Thyroid gland (tissue), 4 donors: ENCODE measurements at places on chromosomes 16 and 17. TPM values are rescaled to one million over a fixed set of nuclear protein-coding genes. Genes with fewer than 3 reads are reported as not detected.

Gene DOC2A
- total RNA-seq, result not detected

GRCh38 chr17:74146196-74146595 lies 57.3 kb upstream of the RPL38 start:
- no peaks in the 10 kb centered on the region for H3K27me3 ChIP-seq
- H3K36me3 ChIP-seq, result no peaks in the 10 kb centered on the region
- DNase-seq, result no peak
- H3K27ac ChIP-seq, result no peak overlapping the region
- no peak overlapping the region for H3K4me3 ChIP-seq

DNA sequence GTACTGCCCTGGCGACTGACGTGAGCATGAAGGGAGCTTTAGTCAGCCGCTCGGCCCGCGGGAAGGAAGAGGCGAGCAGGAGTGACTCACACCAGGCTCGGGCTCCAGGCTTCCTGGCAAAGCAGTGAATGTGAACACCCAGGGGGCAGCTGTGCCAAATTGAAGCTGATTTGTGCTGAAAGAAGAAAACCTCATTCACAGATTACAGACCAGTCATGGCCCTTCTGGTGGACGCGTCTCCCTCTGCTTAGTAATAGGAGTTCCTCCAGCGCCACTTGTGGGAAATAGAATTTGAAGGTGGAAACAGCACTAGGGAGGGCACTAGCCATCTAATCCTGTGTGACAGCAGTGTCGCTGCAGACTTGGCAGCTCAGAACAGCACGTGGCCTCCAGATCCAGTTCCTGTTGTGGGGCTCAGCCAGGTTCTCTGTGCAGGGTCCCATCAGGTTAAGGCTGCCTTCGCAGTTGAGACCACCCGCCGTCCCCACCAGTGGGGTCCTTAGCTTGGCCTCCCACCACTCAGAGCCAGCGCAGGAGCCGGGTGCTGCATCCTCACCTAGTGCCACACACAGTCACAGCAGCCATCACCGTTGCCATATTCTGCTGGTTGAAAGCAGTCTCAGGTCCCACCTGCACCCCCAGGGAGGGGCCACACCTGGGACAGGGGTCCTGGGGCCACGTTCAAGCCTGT lies 164.5 kb upstream of the CHMP6 start:
- H3K27ac ChIP-seq, result peak overlapping the region; percentile 43
- H3K4me1 ChIP-seq, result peaks cover 5% of the 10 kb centered on the region
- H3K36me3 ChIP-seq, result peaks cover 6% of the 10 kb centered on the region
- no peaks in the 10 kb centered on the region for H3K27me3 ChIP-seq
- peak; percentile 30 for DNase-seq

Gene SULT1A2
- total RNA-seq, result 17.7 TPM

- H3K27ac ChIP-seq, result no peak overlapping the region
- peaks cover 38% of the 10 kb centered on the region for H3K4me1 ChIP-seq
Observed at GRCh38 chr17:17030515-17031211, 11.6 kb upstream of the MPRIP start.

GRCh38 chr17:35804658-35805192 lies 4.6 kb upstream of the TAF15 start:
- peak overlapping the region; percentile 24 for H3K27ac ChIP-seq
- no peak overlapping the region for H3K4me3 ChIP-seq
- H3K36me3 ChIP-seq, result no peaks in the 10 kb centered on the region
- peaks cover 27% of the 10 kb centered on the region for H3K4me1 ChIP-seq

- H3K4me1 ChIP-seq, result no peaks in the 10 kb centered on the region
- no peak overlapping the region for H3K4me3 ChIP-seq
- H3K36me3 ChIP-seq, result no peaks in the 10 kb centered on the region
- H3K27ac ChIP-seq, result no peak overlapping the region
- no peaks in the 10 kb centered on the region for H3K27me3 ChIP-seq
Observed at GRCh38 chr17:14123619-14124278, 54.4 kb downstream of the COX10 start.

DNA sequence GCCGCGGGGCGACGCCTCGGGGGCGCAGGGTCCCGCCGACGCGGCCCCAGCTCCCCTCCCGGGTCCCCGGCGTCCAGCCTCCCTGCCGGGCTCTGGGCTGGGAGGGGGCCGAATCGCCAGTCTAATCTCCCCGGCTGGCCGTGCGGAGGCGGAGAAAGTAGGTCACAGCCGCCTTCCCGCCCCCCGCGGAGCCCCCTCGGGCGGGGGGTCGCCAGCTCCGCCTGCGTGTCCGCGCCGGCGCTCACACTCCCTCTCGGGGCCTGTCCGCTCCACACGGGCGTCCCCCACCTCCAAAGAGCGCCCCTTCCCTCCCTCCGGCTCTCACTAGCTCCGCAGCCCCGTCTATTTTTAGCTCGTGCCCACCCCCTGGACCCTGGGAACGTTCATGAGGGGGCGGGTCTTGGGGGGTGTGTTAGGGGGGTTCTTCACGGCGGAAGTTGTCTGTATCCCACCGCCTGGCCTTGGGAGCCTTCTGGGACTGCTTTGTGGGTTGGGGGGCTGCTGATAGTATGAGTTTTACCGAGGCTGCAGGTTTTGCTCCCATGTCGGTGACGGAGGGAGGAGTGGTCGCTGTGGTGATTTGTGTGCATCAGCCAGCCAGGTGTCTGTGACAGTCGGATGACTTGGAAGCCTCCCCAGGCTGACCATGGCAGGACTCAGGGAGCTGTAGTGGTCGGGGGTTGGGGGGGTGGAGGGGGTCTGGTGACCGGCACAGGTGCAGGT lies 1.1 kb downstream of the ATP1B2 start:
- DNase-seq, result peak; percentile 37
- no peaks in the 10 kb centered on the region for H3K36me3 ChIP-seq
- H3K4me1 ChIP-seq, result peaks cover 20% of the 10 kb centered on the region

- H3K27ac ChIP-seq, result peak overlapping the region; percentile 80
- H3K4me1 ChIP-seq, result peaks cover 24% of the 10 kb centered on the region
- DNase-seq, result peak; percentile 46
- H3K36me3 ChIP-seq, result no peaks in the 10 kb centered on the region
Observed at GRCh38 chr17:80034791-80035686, 633 bp downstream of the TBC1D16 start.

DNA sequence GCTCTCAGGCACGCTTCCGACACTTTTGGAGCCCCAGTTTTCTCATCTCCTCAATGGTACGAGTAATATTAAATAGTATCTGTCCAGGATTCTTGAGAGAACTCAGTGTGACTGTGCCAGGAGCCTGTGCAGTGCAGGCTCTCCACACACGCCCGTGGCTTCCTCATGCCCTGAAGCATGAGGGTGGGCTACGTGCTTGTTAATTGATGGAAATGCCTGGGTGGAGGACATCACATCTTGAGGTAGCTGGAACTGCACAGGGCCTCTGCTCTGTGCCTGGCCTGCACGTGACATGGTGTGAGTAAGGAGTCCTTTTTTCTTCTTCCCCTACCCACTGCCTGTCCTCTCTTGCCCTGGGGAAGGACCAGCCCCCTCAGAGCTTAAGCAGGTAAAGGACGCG lies 43.1 kb upstream of the LHX1 start:
- no peaks in the 10 kb centered on the region for H3K27me3 ChIP-seq
- peaks cover 9% of the 10 kb centered on the region for H3K4me1 ChIP-seq
- no peaks in the 10 kb centered on the region for H3K36me3 ChIP-seq
- no peak for DNase-seq
- H3K4me3 ChIP-seq, result no peak overlapping the region

Gene HCRT
- not detected for total RNA-seq

Gene CX3CL1
- total RNA-seq, result 3.3 TPM

DNA sequence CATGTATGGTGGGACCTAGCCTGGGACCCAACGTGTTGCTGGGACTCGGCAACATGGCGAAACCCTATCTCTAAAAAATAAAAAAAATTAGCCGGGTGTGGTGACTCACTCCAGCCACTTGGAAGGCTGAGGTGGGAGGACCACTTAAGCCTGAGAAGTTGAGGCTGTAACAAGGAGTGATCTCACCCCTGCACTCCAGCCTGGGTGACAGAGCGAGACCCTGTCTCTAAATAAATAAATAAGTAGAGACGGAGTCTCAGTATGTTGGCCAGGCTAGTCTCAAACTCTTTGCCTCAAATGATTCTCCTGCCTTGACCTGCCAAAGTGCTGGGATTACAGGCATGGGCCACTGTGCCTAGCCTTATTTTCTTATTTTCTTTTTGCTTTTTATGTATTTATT lies 10.1 kb upstream of the CNP start:
- H3K27me3 ChIP-seq, result no peaks in the 10 kb centered on the region
- H3K36me3 ChIP-seq, result no peaks in the 10 kb centered on the region
- H3K4me1 ChIP-seq, result peaks cover 5% of the 10 kb centered on the region
- no peak overlapping the region for H3K4me3 ChIP-seq
- no peak for DNase-seq

GRCh38 chr16:85286066-85286831 lies 174.0 kb upstream of the CIBAR2 start:
- H3K4me3 ChIP-seq, result no peak overlapping the region
- peaks cover 16% of the 10 kb centered on the region for H3K4me1 ChIP-seq
- no peaks in the 10 kb centered on the region for H3K27me3 ChIP-seq
- DNase-seq, result peak; percentile 91
- H3K36me3 ChIP-seq, result no peaks in the 10 kb centered on the region

DNA sequence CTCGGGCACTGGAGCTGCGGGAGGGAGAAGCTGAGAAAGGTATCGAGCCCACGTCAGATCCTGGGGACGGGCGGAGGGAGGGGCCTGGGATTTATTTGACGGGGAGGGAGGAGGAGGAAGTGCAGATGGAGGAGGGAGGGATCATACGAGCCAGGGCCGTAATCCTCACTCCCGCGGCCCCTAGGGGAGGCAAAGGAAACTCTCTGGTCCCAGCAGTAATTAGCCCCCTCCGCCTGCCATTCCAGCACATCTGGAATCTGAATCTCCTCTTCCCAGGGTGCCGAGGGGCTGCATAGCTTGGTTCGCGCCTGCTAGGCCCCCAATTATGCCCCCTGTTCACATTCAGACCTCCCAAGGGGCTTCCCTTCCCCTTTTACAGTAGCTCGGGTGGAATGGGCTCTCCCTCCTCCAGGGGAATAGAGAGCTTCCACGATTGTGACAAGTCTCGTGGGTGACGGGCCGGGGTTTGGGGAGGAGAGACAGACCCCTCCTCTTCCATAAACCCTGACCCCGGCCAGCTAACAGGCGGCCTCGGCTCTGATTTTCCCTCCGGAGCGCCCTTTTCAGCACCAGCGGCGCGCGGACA lies at the start of gene SEZ6L2:
SEZ6L2 (minus strand) TSS at position 35 of the 586 bp plus-strand sequence. CDS start 531 bp downstream, outside the sequence.
- DNase-seq, result no peak
- H3K4me3 ChIP-seq, result peak within 1 kb of the TSS; percentile 44
- peaks cover 6% of the 10 kb centered on the region for H3K4me1 ChIP-seq
- no peaks in the 10 kb centered on the region for H3K27me3 ChIP-seq

- H3K4me3 ChIP-seq, result no peak overlapping the region
- DNase-seq, result no peak
Observed at GRCh38 chr16:79250502-79251098, 349.9 kb downstream of the MAF start.

DNA sequence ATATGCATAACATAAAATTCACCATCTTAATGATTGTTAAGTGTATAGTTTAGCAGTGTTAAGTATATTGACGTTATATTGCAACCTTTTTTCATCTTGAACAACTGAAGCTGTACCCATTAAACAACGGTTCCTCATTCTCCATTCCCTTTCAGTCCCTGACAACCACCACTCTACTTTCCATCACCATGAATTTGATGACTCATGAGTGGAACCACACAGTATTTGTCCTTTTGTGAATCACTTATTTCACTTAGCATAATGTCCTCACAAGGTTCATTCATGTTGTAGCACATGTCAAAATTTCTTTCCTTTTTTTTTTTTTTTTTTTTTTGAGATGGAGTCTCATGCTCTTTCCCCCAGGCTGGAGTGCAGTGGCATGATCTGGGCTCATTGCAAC lies 46.0 kb downstream of the HOXB1 start:
- H3K36me3 ChIP-seq, result no peaks in the 10 kb centered on the region
- no peak for DNase-seq
- H3K27ac ChIP-seq, result no peak overlapping the region
- H3K4me3 ChIP-seq, result no peak overlapping the region
- no peaks in the 10 kb centered on the region for H3K27me3 ChIP-seq
- no peaks in the 10 kb centered on the region for H3K4me1 ChIP-seq

- no peaks in the 10 kb centered on the region for H3K27me3 ChIP-seq
- H3K27ac ChIP-seq, result no peak overlapping the region
- H3K4me3 ChIP-seq, result no peak overlapping the region
- H3K4me1 ChIP-seq, result no peaks in the 10 kb centered on the region
- DNase-seq, result no peak
- H3K36me3 ChIP-seq, result peaks cover 3% of the 10 kb centered on the region
Observed at GRCh38 chr16:68548947-68549346, 9.9 kb downstream of the ZFP90 start.

DNA sequence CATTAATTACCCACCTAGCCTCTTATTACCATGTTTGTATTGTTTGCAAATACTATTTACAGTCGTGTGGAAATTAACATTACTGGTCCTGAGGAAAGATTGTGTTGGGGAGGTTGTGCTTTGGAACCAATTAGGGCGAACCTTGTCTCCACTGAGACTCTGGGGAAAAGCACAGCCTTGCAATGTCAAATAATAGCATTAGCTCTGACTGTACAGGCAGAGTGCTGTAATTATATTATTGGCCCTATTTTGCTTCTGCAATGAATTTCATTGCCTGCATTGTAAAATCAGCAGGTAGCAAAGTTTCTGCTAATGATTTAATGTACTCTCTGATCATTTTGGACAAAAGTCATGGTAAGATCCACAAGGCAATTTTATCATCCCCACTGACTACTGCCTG lies 97.0 kb downstream of the WWOX start:
- no peak overlapping the region for H3K27ac ChIP-seq
- no peaks in the 10 kb centered on the region for H3K4me1 ChIP-seq
- no peak overlapping the region for H3K4me3 ChIP-seq
- no peaks in the 10 kb centered on the region for H3K36me3 ChIP-seq
- DNase-seq, result no peak

- peak; percentile 56 for DNase-seq
- H3K36me3 ChIP-seq, result no peaks in the 10 kb centered on the region
- H3K27ac ChIP-seq, result peak overlapping the region; percentile 93
- peaks cover 87% of the 10 kb centered on the region for H3K4me1 ChIP-seq
Observed at GRCh38 chr17:40317345-40317873, 8.4 kb downstream of the RARA start.

Gene TMEM94
- 96.7 TPM for total RNA-seq

Gene ITGAD
- total RNA-seq, result not detected

GRCh38 chr17:16342979-16343378 lies 10.3 kb downstream of the CENPV start:
- H3K36me3 ChIP-seq, result peaks cover 4% of the 10 kb centered on the region
- H3K4me3 ChIP-seq, result no peak overlapping the region
- H3K27me3 ChIP-seq, result no peaks in the 10 kb centered on the region
- no peaks in the 10 kb centered on the region for H3K4me1 ChIP-seq
- H3K27ac ChIP-seq, result no peak overlapping the region

DNA sequence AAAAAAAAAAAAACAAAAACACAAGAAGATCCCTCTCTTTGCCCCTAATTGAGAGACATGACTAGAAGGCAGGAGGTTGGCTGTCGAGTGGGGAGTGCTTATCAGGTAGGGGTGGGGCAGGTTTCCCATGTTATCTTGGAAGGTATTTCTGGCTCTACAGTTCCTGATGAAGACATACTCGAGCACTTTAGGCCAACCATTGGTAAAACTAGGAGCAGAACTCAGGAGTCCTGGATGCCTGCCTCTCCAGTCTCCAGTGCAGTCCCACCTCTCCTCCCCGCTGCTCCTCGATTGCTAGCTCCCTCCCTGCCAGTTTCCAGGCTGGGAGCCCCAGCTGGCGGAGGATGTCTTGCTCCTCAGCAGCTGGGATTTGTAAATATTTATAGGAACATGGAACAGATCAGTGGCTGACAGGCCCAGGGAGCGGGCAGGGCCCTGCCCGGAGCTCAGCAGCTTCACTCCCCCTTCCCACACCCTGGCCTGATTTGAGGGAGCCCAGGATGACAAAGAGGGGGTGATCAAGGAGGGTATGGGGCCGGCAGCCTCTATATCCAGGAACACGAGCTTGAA lies 11.4 kb upstream of the C1QL1 start:
- no peak overlapping the region for H3K4me3 ChIP-seq
- no peak overlapping the region for H3K27ac ChIP-seq
- H3K27me3 ChIP-seq, result no peaks in the 10 kb centered on the region
- no peaks in the 10 kb centered on the region for H3K36me3 ChIP-seq
- no peaks in the 10 kb centered on the region for H3K4me1 ChIP-seq
- DNase-seq, result no peak
